ENCODE measurements at places on chromosomes 1 and 21.

DNA sequence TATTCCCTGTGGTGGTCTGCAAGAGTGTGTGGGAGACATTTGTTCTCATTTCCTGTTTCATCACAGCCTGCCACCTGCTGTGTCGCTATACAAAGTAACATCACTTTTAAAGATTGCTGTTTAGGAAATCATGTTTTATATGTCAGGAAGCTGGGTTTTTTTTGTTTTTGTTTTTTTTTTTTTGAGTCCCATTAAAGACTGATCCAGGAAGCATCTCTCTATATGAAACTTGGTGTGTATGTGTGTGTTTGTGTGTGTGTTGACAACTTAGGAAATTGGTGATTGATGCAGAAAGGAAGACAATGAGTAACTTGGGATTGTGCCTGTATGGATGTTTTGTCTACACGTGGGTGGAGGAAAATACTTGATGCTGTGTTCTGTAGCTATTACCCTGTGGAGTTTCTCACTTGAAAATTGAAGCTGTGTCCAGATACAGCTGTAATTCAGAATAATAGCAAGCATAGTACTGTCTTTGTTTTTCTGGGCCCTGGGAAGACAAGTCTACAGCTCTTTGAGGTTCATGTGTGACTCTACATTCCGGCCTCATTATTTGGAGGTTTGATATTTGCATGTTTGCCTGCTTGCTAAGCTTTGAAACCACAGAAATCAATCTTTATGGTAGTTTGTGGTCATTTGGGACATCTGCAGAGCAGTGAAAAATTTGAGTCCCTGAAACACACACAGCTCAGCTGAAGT lies 47.9 kb downstream of the LAMC1 start:
- no peak for DNase-seq

GRCh38 chr1:36513676-36514473 lies 31.2 kb upstream of the CSF3R start:
- no peak for DNase-seq

- no peak for DNase-seq
Observed at GRCh38 chr1:167490765-167491164, 27.6 kb downstream of the CD247 start.

DNA sequence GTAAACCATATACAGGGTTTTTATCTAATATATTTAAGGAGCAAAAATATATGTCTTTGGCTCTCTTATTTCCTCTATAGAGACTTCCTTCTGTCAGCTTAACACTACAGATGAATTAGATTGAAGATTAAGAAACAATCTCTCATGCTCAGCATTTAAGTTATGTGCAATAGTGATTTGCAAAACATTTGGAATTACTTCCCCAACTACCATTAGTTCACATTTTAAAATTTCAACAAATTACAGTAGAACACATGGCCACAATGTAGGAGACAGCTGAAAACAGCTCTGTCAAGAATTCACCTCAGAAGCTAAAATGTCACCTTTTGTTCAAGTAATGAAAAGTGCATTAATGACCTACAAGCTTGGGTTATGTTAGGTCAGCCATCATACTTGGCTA lies 177.9 kb downstream of the EIF4G3 start:
- DNase-seq, result no peak

- DNase-seq, result no peak
Observed at GRCh38 chr1:203638950-203639349, 12.3 kb downstream of the ATP2B4 start.

GRCh38 chr1:212689196-212689725 lies 10.4 kb downstream of the BATF3 start:
- DNase-seq, result no peak

DNA sequence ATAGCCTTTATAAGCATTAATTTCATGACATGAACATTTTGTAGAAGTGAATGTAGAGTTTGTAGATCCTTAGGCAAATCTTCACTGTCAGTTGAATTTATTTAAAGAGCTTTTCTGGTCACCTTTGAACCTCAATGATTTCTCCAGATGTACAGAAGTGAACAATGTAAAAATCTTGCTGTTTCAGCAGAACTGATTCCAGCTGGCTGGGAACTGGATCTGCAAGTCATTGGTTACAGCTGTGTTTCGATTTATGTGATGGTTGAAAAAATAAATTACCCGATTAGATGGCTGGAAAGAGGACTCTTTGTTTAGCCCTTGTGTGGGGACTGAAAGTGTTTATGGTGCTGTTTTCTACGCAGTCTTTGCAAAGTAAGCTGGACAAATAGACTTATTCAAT lies 849.8 kb downstream of the USP25 start:
- no peak for DNase-seq

GRCh38 chr1:173914366-173914871 lies 2.7 kb downstream of the SERPINC1 start:
- DNase-seq, result no peak

DNA sequence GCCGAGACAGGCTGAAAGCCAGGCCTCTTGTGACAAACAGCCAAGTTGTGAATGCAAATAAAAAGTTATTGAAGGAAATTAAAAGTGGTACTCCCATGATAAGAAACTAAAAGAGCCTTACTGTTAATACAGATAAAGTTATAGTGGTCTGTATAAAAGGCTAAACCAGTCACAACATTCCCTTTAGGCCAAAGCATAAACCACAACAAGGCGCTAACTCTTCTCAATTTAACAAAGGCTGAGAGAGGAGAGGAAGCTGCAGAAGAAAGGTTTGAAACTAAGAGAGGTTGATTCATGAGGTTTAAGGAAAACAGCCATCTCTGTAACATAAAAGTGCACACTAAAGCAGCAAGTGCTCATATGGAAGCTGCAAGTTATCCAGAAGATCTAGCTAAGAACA lies 10.7 kb downstream of the C1orf105 start:
- no peak for DNase-seq

DNA sequence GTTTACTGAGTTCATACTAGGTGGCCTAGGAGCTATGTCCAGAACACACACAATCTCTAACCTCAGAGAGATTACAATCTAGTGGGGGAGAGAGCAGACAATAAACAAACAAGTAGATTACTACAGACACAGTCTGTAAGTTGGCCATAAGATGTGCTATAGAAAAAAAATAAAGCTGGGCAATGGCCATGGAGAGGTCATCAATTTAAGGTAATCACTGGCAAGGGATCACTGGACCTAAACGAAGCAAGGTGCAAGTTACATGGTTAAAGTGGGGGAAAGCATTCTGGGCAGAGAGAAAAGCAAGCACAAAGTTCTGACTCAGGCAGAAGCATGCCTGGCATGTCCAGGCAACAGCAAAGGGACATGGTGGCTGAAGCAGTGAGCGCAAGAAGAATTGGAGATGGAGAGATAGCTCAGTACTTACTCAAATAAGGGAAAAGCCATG lies 147.0 kb downstream of the RERE start:
- DNase-seq, result no peak

DNA sequence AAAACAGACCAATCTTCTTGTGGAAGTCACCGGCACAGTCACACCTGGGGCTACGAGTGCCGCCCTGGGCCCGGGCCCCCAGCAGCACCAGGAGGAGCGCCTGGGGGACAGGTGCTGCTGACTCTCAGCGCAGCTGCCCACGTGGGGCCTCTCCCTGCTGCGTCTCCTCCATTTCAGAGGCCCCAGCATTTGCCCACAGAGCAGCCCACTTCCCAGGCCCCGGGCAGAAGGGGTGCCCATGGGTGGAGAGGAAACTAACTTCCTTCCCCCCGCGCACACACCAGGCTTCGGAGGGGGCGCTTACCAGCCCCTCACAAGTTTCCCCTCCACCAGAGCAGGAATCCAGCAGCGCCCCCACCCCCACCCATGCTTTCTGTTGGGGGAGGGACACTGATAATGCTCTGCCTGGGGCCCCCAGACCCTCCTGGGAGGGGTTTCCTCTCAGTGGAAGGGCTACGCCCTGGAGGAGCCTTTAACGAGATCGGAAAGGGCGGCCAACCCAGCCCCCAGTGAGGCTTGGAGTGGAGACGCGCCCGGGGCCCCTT lies 440 bp downstream of the TNFRSF25 start:
- no peak for DNase-seq

DNA sequence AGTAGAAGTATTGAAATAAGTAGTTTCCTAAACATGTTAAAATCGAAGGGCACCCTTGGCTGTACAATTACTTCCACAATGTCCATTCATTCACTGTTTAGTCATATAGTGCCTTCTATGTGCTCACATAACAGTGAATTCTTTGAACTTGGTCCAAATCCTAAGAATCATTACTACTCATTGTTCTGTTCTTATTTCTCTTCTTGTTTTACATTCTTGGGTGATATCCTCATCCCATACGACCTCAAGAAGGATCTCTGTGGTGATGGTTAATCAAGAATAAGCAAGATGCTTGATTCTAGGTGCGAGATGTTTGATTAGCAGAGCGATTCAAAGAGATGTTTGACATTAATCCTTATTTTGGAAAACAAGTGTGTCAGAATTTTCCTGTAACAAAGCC lies 667.4 kb upstream of the ZP4 start:
- no peak for DNase-seq

GRCh38 chr1:12047120-12047876 lies 15.8 kb upstream of the TNFRSF8 start:
- DNase-seq, result no peak

DNA sequence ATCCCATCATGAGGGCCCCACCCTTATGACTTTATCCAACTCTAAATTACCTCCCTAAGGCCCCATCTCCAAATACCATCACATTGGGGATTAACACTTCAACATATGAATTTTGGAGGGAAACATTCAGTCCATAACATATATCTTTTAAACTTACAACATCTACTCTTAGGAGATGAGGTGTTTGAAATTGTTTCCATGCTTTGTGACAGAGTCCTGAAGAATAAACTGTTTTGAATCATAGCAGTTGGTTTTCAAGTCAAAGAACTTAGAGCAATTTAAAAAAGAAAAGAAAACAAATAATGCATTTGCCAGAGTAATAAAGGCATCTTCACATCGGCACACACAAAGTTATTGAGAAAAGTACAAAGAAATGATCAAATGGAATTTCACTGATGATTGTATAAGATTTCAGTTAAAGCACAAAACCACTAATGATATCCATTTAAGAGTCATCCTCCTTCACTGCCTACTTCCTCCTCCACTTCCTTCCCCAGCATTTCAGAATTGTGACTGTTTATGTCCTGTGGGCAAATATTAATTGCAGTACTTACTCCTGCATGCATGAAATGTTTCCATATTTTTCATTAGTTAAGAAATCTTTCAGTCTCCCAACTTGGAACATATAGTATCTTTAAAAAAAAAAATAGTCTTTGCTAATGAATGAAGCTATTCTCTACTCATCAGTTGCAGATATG lies 202.0 kb downstream of the LRRC40 start:
- no peak for DNase-seq

- no peak for DNase-seq
Observed at GRCh38 chr1:227417756-227418480, 99.6 kb upstream of the CDC42BPA start.

DNA sequence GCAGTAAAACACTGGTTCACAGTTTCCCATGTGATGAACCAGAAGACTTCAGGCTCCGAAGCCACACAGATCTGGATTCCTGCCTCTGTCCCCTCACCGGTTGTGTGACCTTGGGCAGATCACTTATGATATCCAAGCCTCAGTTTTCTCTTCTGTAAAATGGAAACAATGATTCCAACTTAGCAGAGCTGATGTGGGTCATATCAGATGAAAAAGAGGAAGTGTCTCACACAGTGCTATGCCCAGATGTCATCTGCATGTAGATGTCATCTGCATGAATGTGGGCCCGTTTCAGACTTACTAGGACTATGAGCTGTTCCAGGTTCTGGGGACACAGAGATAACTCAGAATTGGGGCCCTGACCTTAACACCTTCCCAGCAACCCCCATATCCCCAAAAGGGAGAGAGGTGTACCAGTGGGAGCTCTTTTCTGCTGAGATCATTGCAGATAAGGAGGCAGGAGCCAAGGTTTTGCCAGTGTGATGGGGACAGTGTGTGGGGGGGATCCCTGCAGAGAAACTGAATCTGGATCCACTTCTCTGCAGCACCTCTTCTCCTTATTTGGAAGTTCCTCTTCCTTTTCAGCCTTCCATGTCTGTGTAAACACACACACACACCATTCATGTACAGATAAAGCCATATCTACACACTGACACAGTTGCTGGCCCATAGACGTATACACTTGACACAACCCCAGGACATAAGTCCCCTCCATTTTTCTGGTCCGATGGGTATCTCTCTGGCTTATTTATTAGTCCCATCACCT lies 5.0 kb upstream of the ADGRB2 start:
- DNase-seq, result no peak

GRCh38 chr1:76786222-76786621 lies 81.1 kb upstream of the ST6GALNAC5 start:
- DNase-seq, result no peak

- no peak for DNase-seq
Observed at GRCh38 chr1:226776975-226777374, 37.9 kb upstream of the ITPKB start.

GRCh38 chr1:2573250-2573920 lies 13.2 kb upstream of the PRXL2B start:
- DNase-seq, result no peak

DNA sequence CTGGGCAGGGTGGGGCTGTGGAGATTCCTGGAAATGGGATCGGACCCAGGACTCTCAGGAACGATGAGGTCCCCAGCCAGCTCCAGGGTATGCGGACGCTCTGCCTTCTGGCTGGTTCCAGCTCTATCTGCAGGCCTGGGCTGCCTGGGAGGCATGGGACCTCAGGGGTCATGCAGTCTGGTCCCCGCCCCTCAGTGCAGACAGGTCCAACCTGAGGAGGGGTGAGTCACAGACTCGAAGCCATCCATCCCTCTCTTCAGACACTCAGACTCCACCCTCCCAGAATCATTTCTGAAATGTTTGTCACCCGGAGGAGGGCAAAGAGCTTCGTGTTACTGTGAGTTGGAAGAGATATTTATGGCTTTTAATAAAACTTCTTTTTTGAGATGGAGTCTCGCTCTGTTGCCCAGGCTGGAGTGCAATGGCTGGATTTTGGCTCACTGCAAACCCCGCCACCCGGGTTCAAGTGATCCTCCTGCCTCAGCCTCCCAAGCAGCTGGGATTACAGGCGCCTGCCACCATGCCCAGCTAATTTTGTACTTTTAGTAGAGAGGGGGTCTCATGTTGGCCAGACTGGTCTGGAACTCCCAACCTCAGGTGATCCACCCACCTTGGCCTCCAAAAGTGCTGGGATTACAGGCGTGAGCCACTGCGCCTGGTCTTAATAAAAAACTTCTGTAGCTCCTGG lies 5.9 kb upstream of the MYOM3 start:
- no peak for DNase-seq
